ENCODE measurements at places on chromosomes 1 and 21. TPM values are rescaled to one million over a fixed set of nuclear protein-coding genes. Genes with fewer than 3 reads are reported as not detected.

NCDN gene
- total RNA-seq, result 34.0 TPM

DPH2 gene
- 24.2 TPM for total RNA-seq

ADAM30 gene
- total RNA-seq, result not detected

CLCNKA gene
- total RNA-seq, result 0.16 TPM

OR2AK2 gene
- not detected for total RNA-seq

CCDC17 gene
- 0.61 TPM for total RNA-seq

KCNJ9 gene
- not detected for total RNA-seq

LAMC1 gene
- 472 TPM for total RNA-seq

GBP6 gene
- total RNA-seq, result 0.16 TPM

OSCP1 gene
- 10.5 TPM for total RNA-seq

TRAF5 gene
- total RNA-seq, result 20.4 TPM

HIVEP3 gene
- total RNA-seq, result 2.4 TPM

MAEL gene
- not detected for total RNA-seq

SH2D5 gene
- 2.1 TPM for total RNA-seq

KRTAP19-3 gene
- not detected for total RNA-seq

All from hair follicle dermal papilla cell (primary cell).